Germinal center (tissue), 1 donor: ENCODE measurements at places on chromosomes 1 and 21.

DNA sequence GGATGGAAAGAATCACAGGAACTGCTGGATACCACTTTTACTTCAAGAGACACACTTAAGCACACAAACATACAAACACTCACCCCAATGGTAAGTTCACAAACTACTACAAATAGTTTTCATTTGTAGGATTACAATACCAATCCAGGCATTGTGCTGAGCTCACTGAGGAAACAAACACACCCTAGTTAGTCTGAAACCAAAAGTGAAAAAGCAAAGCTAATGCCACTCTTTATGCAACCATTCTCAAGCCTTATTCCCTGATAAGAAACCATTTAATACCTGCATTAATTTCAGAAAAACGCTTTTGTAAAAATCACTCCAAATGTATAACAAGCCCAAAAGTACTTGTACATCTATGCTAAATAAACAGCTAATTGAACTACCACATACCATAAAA, 38.3 kb downstream of the RNF115 start:
- no peak for DNase-seq

DNA sequence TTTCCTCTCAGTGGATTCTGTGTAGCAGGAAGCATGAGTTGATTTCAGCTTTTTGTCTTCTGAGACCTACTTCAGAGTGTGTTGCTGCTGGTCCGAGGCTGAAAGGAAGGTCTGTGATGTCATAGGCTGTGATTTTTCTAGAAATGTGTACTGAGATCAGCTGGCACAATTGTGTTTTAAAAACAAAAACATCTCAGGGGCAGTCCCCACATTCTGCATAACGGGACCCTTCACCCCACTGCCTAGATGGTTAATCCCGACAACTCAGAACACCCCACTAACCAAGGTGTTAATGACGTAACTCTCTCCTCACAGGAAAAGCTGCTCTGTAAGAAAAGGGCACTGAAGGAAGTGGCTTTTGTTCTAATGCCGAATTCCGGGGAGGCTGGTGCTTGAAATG, 59.8 kb upstream of the PPP2R5A start:
- no peak for DNase-seq

DNA sequence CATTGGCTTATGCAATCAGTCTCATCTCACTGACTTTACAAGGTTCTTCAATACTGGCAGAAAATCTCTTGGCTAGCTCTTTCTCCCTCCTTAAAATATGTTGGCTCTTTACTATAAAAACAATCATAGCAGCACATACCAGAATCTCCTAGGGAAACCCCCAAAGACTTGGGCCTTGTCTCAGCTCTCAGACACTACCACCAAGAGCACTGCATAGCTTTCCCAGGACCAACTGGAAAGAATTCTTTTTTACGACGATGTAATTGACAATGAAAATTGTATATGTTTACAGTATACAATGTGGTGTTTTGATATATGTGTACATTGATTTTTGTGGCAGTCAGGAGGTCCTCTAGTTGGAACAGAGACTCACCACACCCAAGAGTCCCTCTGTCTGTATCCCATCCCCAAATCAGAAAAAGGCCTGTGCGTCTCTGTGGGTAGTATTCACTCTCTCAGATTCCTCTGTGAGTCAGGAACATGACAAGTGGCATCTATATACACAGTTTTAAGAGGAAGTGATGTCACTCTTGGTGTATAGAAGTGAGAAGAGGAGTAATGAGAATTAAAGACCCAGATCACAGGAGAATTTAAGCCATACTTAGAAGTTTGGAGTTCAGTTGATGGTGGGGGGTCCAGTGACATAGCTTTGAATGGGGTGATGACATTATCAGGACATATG, 21.1 kb downstream of the SMAP2 start:
- no peak for DNase-seq

- no peak for DNase-seq
These were observed 5.6 kb downstream of the AIRE start for GRCh38 chr21:44291078-44291935.

GRCh38 chr1:230266456-230266855, 159.7 kb downstream of the PGBD5 start:
- DNase-seq, result no peak
